ENCODE measurements at places on chromosomes 1 and 21.

DNA sequence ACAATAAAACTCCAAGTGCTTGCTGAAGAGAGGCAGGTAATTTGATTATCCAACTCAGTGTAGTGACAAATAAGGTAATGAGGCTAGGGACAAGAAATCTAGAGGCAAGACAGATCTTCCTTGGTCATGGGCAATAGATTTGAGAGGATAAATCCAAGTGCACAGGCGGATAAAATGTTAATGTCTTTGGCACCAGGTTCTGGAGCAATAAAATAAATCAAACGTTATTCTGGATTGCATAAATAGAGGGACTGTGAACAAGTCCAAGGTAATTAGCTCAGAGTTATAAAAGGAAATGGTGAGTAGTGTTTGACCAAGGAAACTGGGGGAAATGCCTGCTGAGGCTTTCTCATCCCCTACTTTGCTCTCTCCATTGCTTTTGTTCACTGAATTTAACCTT is 329.3 kb upstream of the PROX1 start:
- no peaks in the 10 kb centered on the region for H3K4me1 ChIP-seq
- no peaks in the 10 kb centered on the region for H3K36me3 ChIP-seq
- no peak for DNase-seq
- H3K4me3 ChIP-seq, result no peak overlapping the region
- peaks cover 4% of the 10 kb centered on the region for H3K27me3 ChIP-seq

DNA sequence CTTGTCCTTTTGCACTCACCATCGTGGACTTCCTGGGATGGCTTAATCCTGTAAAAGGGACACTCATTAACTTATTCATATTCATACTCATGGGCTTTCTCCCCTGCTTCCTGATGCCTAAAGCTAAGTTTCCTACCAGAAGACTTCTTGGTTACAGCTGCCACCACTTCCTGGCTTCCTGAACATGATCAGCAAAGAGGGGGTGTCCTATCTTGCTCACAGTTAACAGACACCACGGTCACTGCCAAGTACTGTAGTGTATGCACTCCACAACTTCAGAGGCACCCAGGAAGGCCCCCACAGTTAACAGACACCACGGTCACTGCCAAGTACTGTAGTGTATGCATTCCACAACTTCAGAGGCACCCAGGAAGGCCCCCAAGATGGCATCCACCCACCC is 177.8 kb downstream of the SIPA1L2 start:
- no peak overlapping the region for H3K4me3 ChIP-seq
- no peaks in the 10 kb centered on the region for H3K27me3 ChIP-seq
- DNase-seq, result no peak
- no peak overlapping the region for H3K27ac ChIP-seq

GRCh38 chr21:38167345-38167744 is 89.4 kb upstream of the KCNJ15 start:
- no peaks in the 10 kb centered on the region for H3K4me1 ChIP-seq
- H3K4me3 ChIP-seq, result no peak overlapping the region
- H3K36me3 ChIP-seq, result no peaks in the 10 kb centered on the region
- no peaks in the 10 kb centered on the region for H3K27me3 ChIP-seq

DNA sequence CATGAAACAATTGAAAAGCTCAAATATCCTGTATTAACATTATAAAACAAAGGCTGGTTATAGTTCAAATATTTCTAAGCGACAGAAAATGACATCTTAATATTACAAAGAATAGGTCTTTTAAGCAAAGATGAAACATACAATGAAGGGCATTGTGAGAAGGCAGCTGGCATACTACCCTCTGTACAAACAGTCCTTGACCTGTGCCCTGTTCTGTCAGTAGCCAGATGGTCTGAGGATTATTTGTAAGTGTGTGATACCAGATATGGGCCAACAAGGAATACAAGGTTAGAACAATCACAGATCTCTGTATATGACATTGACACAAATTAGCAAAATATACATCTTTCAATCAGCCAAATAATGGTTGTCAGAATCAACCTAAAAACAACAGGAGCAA is 1350.4 kb downstream of the AMY1C start:
- DNase-seq, result no peak
- H3K4me3 ChIP-seq, result no peak overlapping the region
- H3K36me3 ChIP-seq, result no peaks in the 10 kb centered on the region
- H3K27ac ChIP-seq, result no peak overlapping the region
- no peaks in the 10 kb centered on the region for H3K27me3 ChIP-seq
- H3K4me1 ChIP-seq, result no peaks in the 10 kb centered on the region

GRCh38 chr1:205537386-205538018 is 33.0 kb downstream of the CDK18 start:
- H3K27me3 ChIP-seq, result peaks cover 17% of the 10 kb centered on the region
- no peak overlapping the region for H3K27ac ChIP-seq
- H3K36me3 ChIP-seq, result no peaks in the 10 kb centered on the region
- H3K4me3 ChIP-seq, result no peak overlapping the region

Measured in activated CD8-positive, alpha-beta T cell treated with anti-CD3 and anti-CD28 coated beads for 36 hours (primary cell).